Activated T-helper 2 cell treated with anti-CD3 and anti-CD28 coated beads, Interferon-gamma antibody, Interleukin-2, Interleukin-4, amounts not matched to agents 10 μg/mL and 5 μg/mL and 100 μg/mL, durations not matched to agents 14 hours and 24 hours and 36 hours (primary cell): ENCODE measurements at places on chromosomes 3 and 15. TPM values are rescaled to one million over a fixed set of nuclear protein-coding genes. Genes with fewer than 3 reads are reported as not detected.

Gene EOGT
- total RNA-seq = 15.4 and 18.1 TPM in 2 replicates

Gene CPA3
- total RNA-seq = not detected in 2 replicates

- DNase-seq = no peak
Measured at GRCh38 chr3:63492464-63492863, 160.0 kb upstream of the SNTN start.

- no peak for DNase-seq
Measured at GRCh38 chr3:177550667-177551066, 353.4 kb upstream of the TBL1XR1 start.

Gene VEPH1
- total RNA-seq = not detected in 2 replicates

DNA sequence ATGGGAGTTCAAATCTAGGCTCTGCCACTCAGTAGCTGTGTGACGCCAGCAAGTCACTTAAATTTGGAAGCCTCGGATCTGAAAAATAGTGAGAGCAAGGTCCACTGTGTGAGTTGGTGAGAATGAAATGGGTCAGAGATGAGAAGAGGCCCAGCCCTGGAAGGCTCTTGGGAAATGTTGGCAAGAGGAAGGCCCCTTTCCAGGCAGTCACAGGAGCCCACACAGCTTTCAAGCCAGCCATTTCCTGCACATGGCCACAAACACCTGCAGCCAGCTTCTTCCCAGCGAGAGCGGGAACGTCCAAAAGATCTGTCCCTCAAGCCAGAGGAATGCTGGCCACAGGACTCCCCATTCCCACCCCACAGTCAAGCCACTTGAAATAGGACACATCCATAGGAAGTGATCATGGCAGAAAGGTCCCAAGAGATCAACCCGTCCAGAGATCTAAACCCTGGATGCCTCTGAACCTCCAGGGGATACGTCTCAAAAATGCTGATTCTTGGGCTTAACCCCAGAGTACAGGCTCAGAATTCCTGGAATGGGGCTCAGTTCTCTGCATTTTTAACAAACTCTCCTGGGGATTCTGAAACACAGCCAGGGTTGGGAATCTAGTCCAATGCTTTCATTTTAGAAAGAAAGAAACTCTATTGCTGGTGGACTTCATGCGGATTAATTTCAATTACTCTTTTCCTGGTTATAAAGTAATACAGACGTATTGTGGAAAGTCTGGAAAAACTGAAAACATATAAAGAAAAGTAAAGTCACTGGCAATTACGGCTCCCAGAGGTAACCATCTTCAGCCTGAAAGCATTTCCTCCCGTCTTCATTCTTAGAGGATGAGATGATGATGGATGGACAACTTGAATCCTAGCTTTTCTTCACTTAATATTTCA is 35.9 kb downstream of the NTRK3 start:
- no peak for DNase-seq

GRCh38 chr15:83327041-83327440 is 42.6 kb upstream of the BNC1 start:
- DNase-seq = no peak

DNA sequence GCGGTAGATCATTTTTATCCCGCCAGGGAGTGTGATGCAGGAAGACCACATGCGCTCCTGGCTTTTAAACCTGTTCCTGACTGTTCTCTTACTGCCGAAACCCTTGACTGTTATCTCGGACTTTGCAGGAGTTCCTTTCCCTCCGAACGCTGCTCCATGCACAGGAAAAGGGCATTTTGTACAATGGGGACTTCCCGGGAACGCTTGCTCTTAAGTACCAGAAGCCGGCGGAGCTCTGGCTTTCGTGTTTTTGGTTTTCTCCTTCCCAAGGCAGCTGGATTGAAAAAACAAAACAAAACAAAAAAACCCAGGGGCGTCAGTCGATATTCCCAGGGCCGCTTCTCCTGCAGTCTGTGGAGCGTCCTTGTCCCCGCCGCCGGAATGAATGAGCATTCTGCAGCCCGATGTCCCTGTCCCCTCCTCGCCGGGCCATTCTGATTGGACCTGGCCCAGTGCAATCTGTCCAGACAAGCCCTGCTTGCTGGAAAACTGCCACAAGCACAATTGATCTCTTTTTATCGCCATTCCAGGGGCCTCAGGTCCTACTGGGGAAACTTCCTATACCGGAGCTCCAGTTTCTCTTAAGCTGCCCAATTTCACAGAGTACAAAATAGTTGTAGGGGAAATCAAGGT is 44.8 kb downstream of the SLC6A1 start:
- DNase-seq = no peak

- no peak for DNase-seq
Measured at GRCh38 chr15:32721596-32721995, 3.8 kb downstream of the GREM1 start.
